ENCODE measurements at places on chromosomes 5 and 9.

GRCh38 chr5:177098470-177099141 lies 11.9 kb downstream of the FGFR4 start:
- DNase-seq = no peak

DNA sequence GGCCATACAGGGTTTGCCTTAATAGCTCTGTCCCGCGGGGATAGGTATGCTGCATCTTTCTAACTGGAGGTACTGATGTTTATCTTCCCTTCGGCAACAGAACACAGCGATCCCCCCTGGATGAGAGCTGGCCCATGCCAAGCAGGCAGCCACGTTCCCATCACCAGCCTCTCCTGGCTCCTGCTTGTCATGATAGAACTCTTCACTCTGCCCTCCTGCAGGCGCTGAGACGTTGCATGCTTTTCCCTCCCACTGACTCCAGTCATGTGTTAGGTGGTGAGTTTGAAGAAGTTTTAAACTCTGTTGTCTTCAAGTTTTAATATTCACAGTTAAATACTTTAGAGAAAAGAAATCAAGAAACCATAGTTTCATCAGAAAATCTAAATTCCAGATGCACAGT lies 60.0 kb downstream of the MED27 start:
- DNase-seq = no peak

GRCh38 chr5:158421319-158421718 lies 562.4 kb upstream of the CLINT1 start:
- no peak for DNase-seq

- no peak for DNase-seq
Observed at GRCh38 chr5:61817472-61818326, 485.6 kb downstream of the ZSWIM6 start.

- DNase-seq = no peak
Observed at GRCh38 chr5:168877132-168877892, 298.1 kb upstream of the PANK3 start.

GRCh38 chr5:156019571-156020180 lies 307.3 kb upstream of the SGCD start:
- DNase-seq = no peak

DNA sequence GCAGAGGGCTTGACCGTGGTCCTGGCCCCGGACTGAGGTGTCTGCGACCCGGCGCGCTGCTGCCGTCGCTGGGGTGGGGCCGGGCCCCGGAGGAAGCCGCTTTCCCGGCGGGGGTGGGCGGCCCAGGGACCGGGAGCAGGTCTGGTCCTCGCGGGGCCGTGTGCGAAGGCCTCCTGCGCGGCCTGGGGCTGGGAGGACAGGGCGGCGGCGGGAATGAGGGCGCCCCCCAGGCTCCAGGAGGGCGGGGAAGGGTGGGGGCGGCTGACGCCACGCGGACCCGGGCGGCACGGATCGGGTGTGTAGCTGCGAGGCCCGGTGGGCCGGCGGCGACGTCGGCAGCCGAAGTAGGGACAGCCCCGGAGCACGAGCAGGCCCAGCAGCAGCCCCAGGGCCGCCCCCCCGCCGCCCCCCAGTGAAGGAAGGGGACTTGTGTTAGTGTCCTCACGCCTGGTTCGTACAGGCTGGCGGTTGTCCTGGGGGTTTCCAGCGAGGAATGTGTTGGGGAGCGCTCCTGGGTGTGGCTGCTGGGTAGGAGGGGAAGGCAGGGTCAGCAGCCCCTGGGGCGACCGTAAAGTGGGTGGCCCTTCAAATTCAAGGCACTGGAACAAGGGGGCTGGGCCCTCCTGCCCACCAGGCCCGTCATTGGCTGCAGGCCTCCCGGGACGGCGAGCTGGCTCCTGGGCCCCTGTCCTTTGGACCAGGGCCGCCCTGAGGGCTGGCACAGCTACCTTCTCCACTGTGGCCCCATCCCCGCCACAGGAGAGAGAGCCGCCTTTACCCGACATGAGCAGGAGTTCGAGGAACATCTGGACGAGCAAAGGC lies 597 bp upstream of the TMEM250 start:
- no peak for DNase-seq

- DNase-seq = no peak
Observed at GRCh38 chr5:174612686-174613085, 111.7 kb upstream of the MSX2 start.

- no peak for DNase-seq
Observed at GRCh38 chr9:114059047-114059803, 18.9 kb downstream of the AMBP start.

DNA sequence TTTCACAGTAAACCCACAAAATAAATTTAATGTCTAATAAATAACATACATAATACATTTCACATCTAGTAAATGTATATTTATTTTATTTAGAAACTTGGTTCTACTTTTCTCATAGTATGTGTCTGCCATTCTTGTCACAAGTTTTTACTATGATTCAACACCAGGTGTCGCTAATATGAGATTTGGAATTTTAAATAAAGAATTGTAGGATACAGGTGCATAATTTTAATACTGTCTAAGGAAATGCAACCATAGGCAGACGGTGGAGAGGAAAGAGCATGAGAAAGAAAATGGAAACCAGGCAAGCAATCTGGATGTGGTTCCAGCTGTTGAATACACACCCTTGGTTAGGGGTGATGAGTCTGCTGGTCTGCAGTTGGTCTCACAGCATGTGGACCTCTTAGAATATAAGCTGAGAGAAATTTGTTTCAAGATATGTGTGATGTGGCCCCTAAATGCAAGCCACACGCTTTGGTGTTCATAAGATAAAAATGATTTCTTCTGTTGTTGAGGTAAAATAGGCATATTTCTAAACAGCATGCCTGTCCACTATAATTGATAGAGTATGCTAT lies 114.7 kb upstream of the TXNDC8 start:
- no peak for DNase-seq

GRCh38 chr5:106189121-106189809 lies 1481.5 kb downstream of the EFNA5 start:
- no peak for DNase-seq

DNA sequence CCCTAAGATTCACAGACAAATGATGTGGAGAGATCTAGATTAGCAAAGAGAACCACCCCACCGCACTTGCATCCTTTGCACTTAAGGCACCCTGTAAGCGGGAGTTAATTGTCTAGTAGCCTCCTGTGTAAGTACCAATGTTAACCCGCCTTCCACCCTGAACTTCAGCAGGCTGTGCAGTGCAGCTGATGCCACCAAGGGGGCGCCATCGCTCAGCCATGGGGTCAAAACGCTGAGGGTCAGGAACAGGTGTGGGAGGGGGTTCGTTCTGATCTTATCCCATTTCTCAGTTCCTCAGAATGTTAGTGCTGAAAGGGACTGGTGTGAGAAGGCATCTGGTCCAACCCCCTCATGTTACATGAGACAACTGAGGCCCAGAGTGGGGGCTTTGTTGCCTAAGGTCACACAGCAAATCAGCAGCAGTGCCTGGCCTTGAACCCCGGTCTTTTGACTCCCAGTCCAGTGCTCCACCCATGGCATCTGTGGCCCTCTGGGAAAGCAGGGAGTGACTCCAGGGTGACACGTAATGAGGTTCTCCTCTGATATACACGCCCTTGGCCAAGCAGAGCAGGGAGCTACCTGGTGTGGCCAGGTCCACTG lies 57.3 kb downstream of the CYFIP2 start:
- peak; percentile 24 for DNase-seq

- no peak for DNase-seq
Observed at GRCh38 chr9:2486988-2487387, 134.6 kb upstream of the VLDLR start.

All from CD4-positive, alpha-beta T cell treated with Interleukin-17A for 4 hours (primary cell).